CD8-positive, alpha-beta T cell (primary cell): ENCODE measurements at places on chromosomes 11 and 22. TPM values are rescaled to one million over a fixed set of nuclear protein-coding genes. Genes with fewer than 3 reads are reported as not detected.
A peak's percentile ranks its signal among the peaks of the same experiment; 100 is the strongest.

Gene GLB1L2
- 1.00 TPM for total RNA-seq

DNA sequence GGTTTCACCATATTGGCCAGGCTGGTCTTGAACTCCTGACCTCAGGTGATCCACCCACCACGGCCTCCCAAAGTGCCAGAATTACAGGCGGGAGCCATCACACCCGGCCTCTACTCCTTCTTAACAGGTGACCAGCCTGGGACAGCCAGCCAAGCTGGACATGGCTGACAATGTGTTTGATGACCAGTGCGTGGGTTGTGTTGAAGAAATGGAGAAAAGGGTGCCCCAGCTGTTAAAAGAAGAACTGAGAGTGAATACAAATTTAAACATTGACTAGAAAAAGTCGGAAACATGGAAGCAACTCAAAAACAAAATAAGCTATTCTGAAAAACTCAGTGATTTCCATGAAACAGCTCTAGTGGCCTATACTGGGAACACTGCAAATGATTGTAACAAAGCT, 86.5 kb upstream of the CLPB start:
- DNase-seq, result no peak

- no peak for DNase-seq
These were observed 13.1 kb upstream of the LYVE1 start for GRCh38 chr11:10581481-10582019.

DNA sequence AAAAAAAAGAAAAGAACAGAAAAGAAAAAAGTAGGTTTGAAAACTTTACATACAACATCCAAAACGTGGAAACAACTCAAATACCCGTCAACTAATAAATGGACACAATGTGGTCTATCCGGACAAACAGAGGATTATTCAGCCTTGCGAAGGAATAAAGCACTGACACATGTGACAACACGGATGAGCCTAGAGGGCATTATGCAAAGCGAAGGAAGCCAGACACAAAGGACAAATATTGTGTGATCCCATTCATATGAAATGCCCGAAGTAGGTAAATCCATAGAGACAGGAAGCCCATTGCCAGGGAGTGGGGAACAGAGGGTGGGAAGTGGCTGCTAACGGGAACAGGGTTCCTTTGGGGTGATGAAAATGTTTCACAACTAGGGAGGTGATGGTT, 11.8 kb downstream of the RFPL1 start:
- DNase-seq, result no peak

DNA sequence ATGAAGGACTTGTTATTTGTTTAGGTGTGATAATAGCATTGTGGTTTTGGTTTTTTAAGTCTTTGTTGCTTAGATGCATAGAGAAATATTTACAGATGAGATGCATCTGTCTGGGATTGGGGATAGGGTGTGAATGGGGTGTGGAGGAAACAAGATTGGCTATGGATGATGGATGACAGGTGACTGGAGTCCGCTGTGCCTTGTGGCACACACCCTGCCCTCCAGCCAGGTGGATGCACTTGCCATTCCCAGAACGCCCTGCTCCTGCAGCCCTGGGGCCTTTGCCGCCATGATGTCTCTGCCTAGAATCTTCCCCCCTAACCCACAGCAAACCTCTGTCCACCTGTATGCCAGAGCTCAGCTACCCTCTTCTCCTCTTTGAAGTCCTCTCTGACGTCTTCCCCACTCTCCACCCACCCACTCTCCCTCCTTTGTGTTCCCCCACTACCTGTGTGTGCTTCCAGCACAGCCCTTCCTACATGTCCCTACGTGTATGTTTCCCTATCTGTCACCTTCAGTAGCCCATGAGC, 54.7 kb downstream of the WNT11 start:
- DNase-seq, result no peak

- peak; percentile 32 for DNase-seq
These were observed 6.1 kb downstream of the SMIM45 start for GRCh38 chr22:41957941-41958556.

DNA sequence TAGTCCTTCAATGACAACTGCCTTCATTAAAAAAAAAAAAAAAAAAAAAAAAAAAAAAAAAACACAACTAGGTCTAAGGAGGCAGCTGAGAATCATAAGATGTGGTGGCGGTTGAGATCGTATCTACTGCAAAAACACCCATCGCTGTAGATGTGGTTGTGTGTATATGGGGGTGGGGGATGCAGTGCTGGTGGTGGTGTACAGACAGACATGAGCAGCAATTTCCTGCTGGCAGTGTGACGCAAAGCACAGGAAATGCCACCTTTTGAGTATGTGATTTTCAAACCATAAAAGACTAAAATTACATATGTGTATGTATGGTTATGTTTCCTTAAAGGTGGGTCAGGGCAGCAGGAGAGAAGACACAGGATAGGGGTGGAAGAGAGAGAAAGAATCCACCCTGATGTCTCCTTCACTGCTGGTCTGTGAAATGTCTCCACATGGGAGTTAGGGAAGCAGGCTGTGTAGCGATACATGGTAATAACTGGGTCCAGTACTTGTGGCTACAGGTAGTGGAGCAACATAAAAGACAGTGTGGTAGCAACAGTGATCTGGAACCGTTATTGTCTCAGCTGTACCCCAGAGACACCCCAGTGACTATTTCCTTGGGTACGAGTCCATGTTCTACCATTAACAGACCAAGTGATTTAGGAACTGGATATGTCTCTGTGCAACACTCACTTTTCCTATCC, 57.9 kb downstream of the SYTL2 start:
- peak; percentile 82 for DNase-seq

GRCh38 chr11:118287006-118287405, 17.5 kb upstream of the CD3E start:
- DNase-seq, result no peak
